ENCODE measurements at places on chromosomes 5 and 9.

DNA sequence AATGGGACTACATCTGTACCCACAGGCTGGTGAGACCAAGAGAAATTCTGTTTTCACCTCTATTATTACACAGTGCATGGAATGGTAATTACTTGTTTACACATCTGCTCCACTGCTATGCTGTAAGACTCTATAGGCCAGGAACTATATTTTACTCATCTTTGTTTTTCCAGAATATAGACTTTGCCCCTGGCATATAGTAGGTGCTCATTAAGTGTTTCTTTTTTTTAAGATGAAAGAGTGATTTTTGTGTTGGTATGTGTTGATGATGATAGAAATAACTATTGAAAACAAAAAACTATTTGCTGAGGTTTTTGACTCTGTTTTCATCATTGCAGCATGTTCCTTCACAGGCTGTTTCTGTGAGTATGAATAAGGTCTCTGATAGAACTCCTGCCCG is 294.7 kb downstream of the CSNK1G3 start:
- no peak for DNase-seq

- no peak for DNase-seq
Measured at GRCh38 chr9:136526625-136527066, 19.2 kb downstream of the NOTCH1 start.

- DNase-seq = no peak
Measured at GRCh38 chr5:103371046-103371607, 112.6 kb downstream of the MACIR start.

GRCh38 chr9:14985419-14985818 is 75.2 kb upstream of the FREM1 start:
- no peak for DNase-seq
